ENCODE measurements at places on chromosomes 2 and 18. TPM values are rescaled to one million over a fixed set of nuclear protein-coding genes. Genes with fewer than 3 reads are reported as not detected.

The SCG2 gene
- total RNA-seq, result not detected

The DTNB gene
- 14.3 TPM for total RNA-seq

DNA sequence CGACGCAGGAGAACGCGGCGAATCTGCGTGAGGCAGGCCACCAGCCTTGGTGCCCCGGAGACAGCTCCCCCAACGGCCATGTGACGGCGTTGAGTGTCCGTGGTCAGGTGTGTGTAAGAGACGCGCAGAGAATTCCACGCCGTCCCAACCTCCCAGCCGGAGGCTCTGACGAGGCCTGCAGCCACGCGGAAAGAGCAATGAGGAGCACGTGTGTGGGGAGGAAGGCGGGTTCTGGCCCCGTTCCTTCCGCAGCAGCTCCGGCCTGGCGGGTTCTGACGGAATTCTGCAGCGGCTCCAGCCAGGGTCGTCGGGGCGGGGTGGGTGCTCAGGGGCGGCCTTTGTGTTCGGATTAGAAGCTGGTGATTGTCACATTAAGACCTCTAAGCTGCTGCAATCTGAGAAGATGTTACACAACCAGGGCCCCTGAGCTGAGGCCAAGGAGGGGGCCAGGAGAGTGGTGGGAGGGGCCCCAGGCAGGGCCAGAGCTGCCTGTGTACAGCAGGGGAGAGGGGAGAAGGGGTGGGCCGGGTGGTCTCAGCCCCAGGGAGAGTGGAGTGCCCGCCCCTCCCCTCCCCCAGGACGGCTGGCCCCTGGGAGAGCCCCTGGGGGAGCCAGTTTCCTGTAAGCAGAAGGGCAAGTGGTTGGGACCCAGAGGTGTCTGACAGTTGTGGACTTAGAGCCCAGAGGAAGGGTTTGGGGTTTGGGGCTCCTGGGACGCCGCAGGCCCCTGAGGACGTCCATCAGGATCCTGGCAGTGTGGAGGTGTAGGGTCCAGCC lies 5.1 kb upstream of the GAL3ST2 start:
- H3K27me3 ChIP-seq, result no peaks in the 10 kb centered on the region
- H3K27ac ChIP-seq, result peak overlapping the region; percentile 91
- no peak for DNase-seq
- H3K4me3 ChIP-seq, result peak overlapping the region; percentile 51
- peaks cover 13% of the 10 kb centered on the region for H3K4me1 ChIP-seq
- no peaks in the 10 kb centered on the region for H3K36me3 ChIP-seq

- peaks cover 49% of the 10 kb centered on the region for H3K27me3 ChIP-seq
- H3K27ac ChIP-seq, result no peak overlapping the region
- peak; percentile 68 for DNase-seq
Measured at GRCh38 chr18:45837283-45838070, 12.0 kb downstream of the SIGLEC15 start.

The TMEM163 gene
- total RNA-seq, result not detected

DNA sequence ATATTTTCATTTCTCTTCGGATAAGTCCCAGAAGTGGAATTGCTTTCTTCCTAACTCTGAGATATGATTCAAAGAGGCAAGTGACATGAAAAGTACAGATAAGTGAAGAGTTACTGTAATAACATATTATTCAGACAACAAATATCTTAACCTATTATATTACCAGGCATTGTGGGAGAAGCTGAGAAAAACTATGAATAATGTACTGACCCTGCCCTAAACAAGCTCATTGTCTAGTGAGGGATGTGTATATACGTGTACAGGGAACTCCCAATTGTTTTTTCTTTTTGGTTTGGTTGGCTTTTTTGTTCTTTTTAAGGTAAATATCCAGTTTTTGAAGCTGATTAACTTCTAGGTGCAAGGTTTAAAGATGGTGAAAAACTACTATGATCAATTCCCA lies 26.5 kb downstream of the NCKAP1 start:
- no peak overlapping the region for H3K4me3 ChIP-seq
- no peaks in the 10 kb centered on the region for H3K4me1 ChIP-seq
- no peak overlapping the region for H3K27ac ChIP-seq

- no peak overlapping the region for H3K4me3 ChIP-seq
- H3K27me3 ChIP-seq, result no peaks in the 10 kb centered on the region
- no peak overlapping the region for H3K27ac ChIP-seq
- H3K4me1 ChIP-seq, result no peaks in the 10 kb centered on the region
- peaks cover 1% of the 10 kb centered on the region for H3K36me3 ChIP-seq
Measured at GRCh38 chr2:122041455-122041854, 286.0 kb downstream of the TSN start.

The TMEM150A gene
- 3.4 TPM for total RNA-seq

The EPB41L3 gene
- total RNA-seq, result 1.1 TPM

DNA sequence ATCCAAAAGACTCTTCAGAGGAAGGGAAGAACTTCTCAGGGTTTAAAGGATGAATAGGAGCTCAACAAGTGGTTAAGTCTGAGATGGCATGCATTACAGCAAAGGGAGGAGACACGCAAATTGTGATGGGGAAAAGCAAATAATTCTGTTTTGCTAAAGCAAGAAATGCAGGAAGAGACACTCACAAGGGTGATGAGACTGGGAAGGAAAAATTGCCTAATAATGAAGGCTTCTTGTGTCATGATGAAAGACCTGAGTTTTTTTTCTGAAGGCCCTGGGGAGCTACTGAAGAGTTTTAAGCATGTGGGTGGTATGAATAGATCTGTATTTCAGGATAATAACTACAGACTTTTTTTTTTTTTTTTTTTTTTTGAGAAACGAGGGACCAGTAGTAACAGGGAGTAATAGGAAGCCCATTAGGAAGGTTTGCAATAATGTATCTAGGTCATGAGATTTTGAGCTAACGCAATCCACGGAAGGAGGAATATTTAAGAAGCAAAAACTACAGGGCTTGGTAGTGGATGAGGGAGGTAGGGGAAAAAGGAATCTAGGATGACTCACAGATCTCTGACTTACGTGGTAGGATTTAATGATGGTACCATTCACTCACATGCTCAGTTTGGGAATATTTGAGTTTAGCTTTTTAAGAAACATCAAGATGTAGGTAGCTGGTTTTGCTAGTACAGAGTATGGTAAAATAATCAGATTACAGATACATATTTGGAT lies 16.0 kb upstream of the SERPINB3 start:
- H3K27me3 ChIP-seq, result no peaks in the 10 kb centered on the region
- H3K27ac ChIP-seq, result no peak overlapping the region
- H3K36me3 ChIP-seq, result no peaks in the 10 kb centered on the region

DNA sequence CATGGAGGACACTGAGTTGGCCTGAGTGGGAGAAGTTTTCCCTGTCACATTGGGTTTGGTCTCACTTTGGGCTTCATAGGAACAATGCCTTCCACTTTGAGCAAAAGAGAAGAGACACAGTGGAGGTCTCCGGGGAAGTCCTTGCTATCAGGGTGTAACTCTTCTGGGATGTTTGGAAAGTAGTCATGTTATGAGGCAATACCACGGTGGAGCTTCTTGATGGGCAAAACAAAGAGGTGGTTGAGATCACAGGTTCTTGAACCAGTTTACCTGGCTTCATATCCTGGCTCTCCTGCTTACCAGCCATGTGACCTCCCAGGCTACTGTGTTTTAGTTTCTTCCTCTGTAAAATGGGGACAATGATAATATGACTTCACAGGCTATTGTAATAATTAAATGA lies 478.6 kb downstream of the SLC4A3 start:
- H3K36me3 ChIP-seq, result no peaks in the 10 kb centered on the region
- H3K27me3 ChIP-seq, result no peaks in the 10 kb centered on the region
- H3K27ac ChIP-seq, result no peak overlapping the region
- H3K4me3 ChIP-seq, result no peak overlapping the region

The IL36A gene
- not detected for total RNA-seq

The CFAP221 gene
- not detected for total RNA-seq

DNA sequence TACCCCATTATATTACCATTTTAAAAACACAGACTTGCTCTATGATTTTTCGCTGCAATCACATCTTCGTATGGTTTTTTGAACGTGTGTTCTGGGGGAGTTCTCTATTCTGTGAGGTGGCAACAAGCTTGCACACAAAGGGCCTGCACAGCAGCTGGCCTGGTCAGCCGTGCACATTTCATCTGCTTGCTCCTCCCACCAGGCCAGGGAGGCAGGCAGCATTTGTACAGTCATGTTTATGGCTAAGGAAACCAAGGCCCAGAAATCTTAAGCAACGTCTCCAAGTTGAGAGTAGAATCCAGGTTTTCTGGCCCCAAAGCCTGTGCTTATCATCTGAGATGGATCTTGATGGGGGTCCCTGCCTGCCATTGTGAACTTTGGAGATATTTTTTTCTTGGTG lies 106.4 kb upstream of the SMIM21 start:
- no peak overlapping the region for H3K4me3 ChIP-seq
- no peaks in the 10 kb centered on the region for H3K4me1 ChIP-seq
- DNase-seq, result no peak
- H3K27ac ChIP-seq, result no peak overlapping the region
- H3K36me3 ChIP-seq, result no peaks in the 10 kb centered on the region
- peaks cover 11% of the 10 kb centered on the region for H3K27me3 ChIP-seq

GRCh38 chr2:133414486-133415209 lies 153.6 kb downstream of the NCKAP5 start:
- H3K4me3 ChIP-seq, result no peak overlapping the region
- H3K4me1 ChIP-seq, result no peaks in the 10 kb centered on the region
- H3K27me3 ChIP-seq, result no peaks in the 10 kb centered on the region
- no peaks in the 10 kb centered on the region for H3K36me3 ChIP-seq
- H3K27ac ChIP-seq, result no peak overlapping the region

- no peak for DNase-seq
- peaks cover 5% of the 10 kb centered on the region for H3K27me3 ChIP-seq
- no peak overlapping the region for H3K27ac ChIP-seq
- H3K4me1 ChIP-seq, result peaks cover 3% of the 10 kb centered on the region
- no peaks in the 10 kb centered on the region for H3K36me3 ChIP-seq
Measured at GRCh38 chr2:138244501-138244925, 257.1 kb upstream of the SPOPL start.

- no peak overlapping the region for H3K27ac ChIP-seq
- H3K4me3 ChIP-seq, result no peak overlapping the region
- H3K27me3 ChIP-seq, result no peaks in the 10 kb centered on the region
- DNase-seq, result no peak
Measured at GRCh38 chr2:176999301-176999700, 213.3 kb upstream of the HNRNPA3 start.

The ALPI gene
- not detected for total RNA-seq

GRCh38 chr18:73774811-73775509 lies 372.7 kb downstream of the FBXO15 start:
- H3K4me3 ChIP-seq, result no peak overlapping the region
- no peaks in the 10 kb centered on the region for H3K36me3 ChIP-seq
- no peaks in the 10 kb centered on the region for H3K27me3 ChIP-seq
- DNase-seq, result no peak

DNA sequence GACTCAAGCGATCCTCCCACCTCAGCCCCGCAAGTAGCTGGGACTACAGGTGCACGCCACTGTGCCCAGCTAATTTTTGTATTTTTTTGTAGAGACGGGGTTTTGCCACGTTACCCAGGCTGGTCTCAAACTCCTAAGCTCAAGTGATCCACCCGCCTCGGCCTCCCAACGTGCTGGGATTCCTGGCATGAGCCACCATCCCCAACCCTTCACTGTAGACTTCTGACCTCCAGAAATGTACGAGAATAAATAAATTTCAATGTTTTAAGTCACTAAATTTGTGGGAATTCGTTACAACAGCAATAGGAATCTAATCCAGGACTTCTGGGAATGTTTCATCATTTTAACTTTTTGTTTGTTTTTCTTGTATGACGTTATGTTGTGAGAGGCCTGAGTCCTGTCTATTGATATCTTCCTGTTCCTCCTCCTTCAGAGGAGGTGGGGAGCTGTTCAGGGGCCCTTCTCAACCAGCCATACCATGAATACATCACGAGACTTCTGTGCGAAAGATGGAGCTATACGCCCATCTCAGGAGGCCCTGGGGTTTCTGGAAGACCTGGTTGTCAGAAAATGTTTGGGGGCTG lies 40.0 kb downstream of the TEX44 start:
- no peak overlapping the region for H3K4me3 ChIP-seq
- H3K4me1 ChIP-seq, result peaks cover 5% of the 10 kb centered on the region
- H3K27me3 ChIP-seq, result no peaks in the 10 kb centered on the region
- H3K36me3 ChIP-seq, result no peaks in the 10 kb centered on the region
- no peak for DNase-seq

DNA sequence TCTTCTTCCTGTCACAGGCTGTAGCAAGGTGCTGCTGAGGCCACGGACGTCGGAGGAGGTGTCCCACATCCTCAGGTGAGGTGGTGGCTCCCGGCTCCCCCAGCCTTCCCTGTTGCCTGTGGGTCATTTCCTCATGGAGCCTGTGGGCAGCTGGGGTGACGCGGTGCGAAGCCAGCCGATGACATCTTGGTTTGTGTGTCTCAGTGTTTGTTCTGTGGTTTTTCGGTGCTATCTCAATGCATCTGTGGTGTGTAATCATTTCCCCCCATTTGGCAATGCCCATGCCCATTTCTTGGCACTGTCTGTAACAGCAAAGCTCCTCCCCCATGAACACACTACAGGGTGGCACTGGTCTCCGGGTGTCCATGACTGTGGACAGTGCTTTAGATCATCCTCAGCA lies 6.6 kb downstream of the D2HGDH start:
- peak; percentile 17 for DNase-seq
- peaks cover 32% of the 10 kb centered on the region for H3K4me1 ChIP-seq
- peaks cover 36% of the 10 kb centered on the region for H3K36me3 ChIP-seq
- no peaks in the 10 kb centered on the region for H3K27me3 ChIP-seq
- no peak overlapping the region for H3K27ac ChIP-seq

The MEIS1 gene
- total RNA-seq, result not detected

DNA sequence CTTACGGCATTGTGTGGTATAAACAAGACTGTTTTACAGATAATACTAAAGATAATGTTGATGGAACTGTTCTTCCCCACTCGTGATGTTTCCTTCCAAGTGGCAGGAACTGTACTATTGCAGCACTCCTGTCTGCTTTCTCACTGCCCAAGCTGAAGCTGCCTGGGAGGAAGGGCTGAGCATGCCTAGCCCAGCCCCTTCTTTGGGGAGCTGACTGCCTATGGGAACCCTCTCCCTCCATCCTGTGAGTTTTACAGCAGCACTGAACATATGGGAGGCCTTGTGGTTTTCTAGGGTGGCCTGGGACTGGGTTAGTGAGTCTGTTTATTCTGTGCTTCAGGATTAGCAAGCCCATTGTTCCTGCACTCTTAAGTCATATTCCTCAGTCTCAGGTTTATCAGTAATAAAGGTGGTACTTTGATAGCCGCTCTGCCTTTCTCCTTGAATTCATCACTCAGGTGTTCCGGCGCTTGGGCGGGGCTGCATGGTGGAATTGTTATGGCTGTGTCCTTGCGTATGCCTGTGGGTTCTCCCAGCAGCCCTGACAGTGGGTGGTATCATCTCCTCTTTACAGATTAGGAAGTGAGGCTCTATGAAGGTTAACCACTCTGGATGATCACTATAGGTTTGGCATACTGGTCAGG lies 379.7 kb downstream of the PTPRM start:
- no peaks in the 10 kb centered on the region for H3K27me3 ChIP-seq
- no peak overlapping the region for H3K27ac ChIP-seq
- no peak overlapping the region for H3K4me3 ChIP-seq
- H3K4me1 ChIP-seq, result no peaks in the 10 kb centered on the region

The TTC39C gene
- 45.3 TPM for total RNA-seq

Measured in activated naive CD8-positive, alpha-beta T cell treated with anti-CD3 and anti-CD28 coated beads for 36 hours (primary cell).